ENCODE measurements at places on chromosomes 7 and 10.

- DNase-seq, result no peak
Observed at GRCh38 chr7:12013983-12014382, 182.0 kb upstream of the THSD7A start.

GRCh38 chr10:75347186-75347585, 54.4 kb downstream of the ZNF503 start:
- no peak for DNase-seq

GRCh38 chr7:72190919-72191318, 221.2 kb downstream of the CALN1 start:
- DNase-seq, result no peak

DNA sequence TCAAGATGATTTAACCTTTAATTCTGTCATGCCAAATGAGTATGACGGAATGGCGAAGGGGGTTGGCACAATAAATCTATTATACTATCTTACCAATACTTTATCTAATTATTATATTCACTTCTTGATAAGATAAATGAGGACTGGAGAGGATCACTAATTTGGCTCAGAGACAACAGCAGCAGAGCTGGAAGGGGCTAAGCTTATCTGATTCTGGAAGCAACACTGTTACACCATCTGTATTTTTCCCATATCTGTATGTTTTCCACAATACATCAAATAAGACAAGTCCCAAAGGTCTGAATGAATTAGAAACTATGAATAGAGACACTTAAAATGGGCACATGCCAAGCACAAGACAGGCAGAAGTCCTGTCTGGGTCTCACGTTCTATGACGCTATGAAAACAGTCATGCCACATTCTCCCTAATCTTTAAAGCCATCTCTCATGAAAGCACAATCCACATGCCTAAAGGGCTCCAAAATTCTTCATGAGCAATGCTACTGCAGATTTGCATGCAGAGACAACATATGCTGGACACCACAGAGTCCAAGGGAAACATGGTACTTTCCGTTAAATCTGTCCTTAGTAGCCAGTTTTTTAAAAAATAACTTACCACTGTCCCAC, 88.3 kb downstream of the SLC25A13 start:
- DNase-seq, result no peak

DNA sequence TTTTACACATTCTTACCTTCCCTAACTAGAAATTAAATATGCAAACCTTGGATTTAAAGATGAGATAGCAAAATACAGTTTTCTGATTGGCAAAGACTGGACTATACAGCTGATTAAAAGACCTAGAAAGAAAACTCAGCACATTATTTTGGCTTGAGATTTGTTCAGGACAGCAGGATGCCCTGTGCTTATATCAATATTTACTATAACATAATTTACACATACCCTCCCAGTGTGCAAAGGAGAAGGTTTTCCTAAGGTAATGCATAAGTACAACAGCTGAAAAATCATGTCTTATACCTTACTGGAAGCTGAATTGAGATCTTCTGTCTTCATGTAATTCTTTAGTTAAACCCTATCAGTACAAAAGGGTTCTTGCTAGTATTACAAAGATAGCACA, 458.6 kb downstream of the PARD3 start:
- no peak for DNase-seq
